Heart right ventricle (tissue), 16 donors: ENCODE measurements at places on chromosomes 12 and 14. TPM values are rescaled to one million over a fixed set of nuclear protein-coding genes. Genes with fewer than 3 reads are reported as not detected.

DNA sequence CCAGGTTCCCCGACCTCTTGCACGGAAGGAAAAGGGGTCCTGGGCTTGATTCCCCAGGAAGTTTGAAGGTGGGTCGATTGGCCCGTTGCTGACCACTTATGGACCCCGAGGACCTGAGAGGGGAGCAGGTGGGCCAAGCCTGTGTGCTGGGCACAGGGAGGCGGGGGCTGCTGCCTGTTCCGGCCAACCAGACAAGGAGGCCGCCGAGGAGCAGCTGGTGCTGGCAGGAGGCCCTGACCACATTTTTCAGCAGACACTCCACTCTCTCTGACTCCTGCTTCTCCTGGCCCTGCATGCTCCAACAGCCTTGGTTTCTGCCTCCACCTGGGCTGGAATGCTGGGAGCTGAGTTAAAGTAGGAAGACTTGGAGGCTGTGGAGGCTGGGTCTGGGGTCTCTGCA, 42.8 kb downstream of the NOS1 start:
- no peak overlapping the region for H3K27ac ChIP-seq
- H3K27me3 ChIP-seq = peaks cover 3% of the 10 kb centered on the region
- H3K36me3 ChIP-seq = no peaks in the 10 kb centered on the region

Gene KHNYN
- total RNA-seq = 16.3 TPM

DNA sequence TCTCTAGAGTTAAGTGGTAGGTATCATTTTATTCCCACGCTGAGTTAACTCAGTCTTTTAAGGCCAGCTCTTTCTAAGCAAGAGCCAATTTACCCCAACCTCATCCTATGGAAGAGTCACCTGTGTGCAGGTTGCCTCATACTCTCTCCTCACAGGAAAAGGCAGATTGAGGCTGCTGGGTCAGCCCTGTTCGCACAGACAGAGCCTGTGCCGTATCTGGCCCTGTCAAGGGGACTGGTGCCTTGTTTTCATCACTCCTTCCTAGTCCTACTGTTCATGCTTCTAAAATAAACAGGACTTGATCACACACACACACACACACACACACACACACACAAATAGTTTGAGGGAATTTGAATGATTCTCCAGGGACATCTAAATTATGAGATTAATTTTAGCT, 285.0 kb downstream of the SLC6A15 start:
- H3K27ac ChIP-seq = no peak overlapping the region
- H3K4me3 ChIP-seq = no peak overlapping the region
- DNase-seq = no peak
- H3K27me3 ChIP-seq = no peaks in the 10 kb centered on the region
- no peaks in the 10 kb centered on the region for H3K36me3 ChIP-seq

Gene CCER1
- not detected for total RNA-seq

Gene FBXW8
- 7.5 TPM for total RNA-seq

GRCh38 chr12:109731231-109731731, 17.7 kb downstream of the FAM222A start:
- no peaks in the 10 kb centered on the region for H3K27me3 ChIP-seq
- H3K27ac ChIP-seq = no peak overlapping the region
- DNase-seq = no peak

DNA sequence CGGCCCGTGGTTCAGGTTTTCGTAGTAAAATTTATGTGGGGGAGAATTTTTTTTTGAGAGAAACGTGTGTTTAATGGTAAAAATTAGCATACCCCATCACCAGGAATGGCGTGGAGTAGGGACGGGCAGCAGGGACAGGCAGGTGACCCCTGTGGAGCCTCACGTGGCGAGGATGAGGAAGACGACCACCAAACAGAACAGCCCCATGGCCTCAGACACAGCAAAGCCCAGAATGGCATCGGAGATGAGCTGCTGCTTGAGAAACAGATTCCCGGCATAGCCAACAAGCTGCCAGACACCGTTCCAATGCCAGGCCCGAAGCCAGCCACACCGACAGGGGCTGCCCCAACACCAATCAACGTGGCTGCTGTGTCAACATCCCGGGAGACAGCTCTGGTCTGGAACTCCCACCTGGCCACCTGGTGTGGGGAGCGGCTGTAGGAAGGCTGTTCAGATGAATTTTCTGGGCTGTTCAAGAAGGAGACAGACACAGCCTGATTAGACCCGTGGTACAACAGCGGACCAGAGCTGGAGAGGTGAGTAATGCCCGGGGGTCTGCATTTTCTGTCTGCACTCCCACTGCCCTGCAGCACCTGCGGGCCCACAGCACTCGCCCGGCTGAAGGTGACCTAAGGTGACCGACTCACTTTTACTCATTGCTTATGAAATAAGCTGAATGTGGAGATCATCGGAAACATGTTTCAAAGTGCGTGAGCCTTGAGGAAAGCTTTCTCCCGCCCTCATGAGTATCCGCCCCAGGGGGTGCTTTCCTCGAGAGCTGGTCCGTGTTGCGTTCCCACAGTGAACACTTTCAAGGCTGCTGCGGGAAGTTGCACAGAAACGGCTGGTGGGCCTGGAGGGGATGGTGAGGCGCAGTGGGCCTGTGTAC, 10.6 kb downstream of the TMEM121 start:
- H3K27me3 ChIP-seq = peaks cover 23% of the 10 kb centered on the region
- H3K4me3 ChIP-seq = no peak overlapping the region
- no peaks in the 10 kb centered on the region for H3K36me3 ChIP-seq
- no peak for DNase-seq
- no peak overlapping the region for H3K27ac ChIP-seq

Gene CEBPE
- total RNA-seq = not detected

- peak overlapping the region; percentile 42 for H3K27ac ChIP-seq
- peaks cover 8% of the 10 kb centered on the region for H3K4me1 ChIP-seq
- no peaks in the 10 kb centered on the region for H3K36me3 ChIP-seq
- no peak for DNase-seq
Measured at GRCh38 chr14:30227436-30227835, 299.8 kb upstream of the PRKD1 start.

- no peak for DNase-seq
- H3K27ac ChIP-seq = no peak overlapping the region
- no peaks in the 10 kb centered on the region for H3K4me1 ChIP-seq
- H3K4me3 ChIP-seq = no peak overlapping the region
Measured at GRCh38 chr14:62031504-62031903, 269.3 kb downstream of the SNAPC1 start.

DNA sequence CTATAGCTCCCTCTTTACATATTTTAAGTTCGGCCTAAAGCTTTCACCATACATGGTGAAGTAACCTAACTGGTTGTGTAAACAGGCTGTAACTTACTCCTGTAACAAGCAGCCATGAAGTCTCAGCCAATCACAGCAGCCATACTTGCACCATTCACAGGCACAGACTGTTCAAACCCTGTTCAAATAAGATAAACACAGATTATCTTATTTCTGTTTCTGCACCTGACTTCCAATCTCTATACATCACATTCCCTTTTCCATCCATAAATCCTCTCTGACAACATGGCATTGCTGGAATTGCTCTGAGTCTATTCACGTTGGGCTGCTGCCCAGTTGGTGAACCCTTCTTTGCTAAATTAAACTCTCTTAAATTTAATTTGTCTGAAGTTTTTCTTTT, 34.5 kb upstream of the ARID2 start:
- H3K4me1 ChIP-seq = no peaks in the 10 kb centered on the region
- no peak overlapping the region for H3K27ac ChIP-seq
- no peaks in the 10 kb centered on the region for H3K36me3 ChIP-seq
- H3K27me3 ChIP-seq = no peaks in the 10 kb centered on the region
- no peak for DNase-seq

DNA sequence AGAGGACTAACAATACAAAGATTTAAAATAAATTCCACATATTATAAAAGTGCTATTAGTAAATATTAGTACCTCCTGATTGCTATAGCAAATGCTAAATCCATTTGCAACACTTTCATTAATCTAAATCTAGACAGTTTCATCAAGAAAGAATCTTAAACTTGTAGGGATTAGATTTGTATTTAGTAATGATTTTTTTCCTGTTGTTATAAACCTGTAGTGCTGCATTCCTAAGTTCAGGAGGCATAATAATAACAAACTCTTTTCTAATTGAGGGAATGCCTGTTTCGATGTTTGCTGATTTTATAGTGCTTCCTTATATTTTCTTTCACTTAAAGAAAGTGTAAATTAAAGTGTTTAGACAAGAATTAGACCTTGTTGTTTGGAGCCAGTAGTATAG, 166.1 kb downstream of the FOXA1 start:
- H3K27ac ChIP-seq = no peak overlapping the region
- no peak for DNase-seq
- H3K4me1 ChIP-seq = no peaks in the 10 kb centered on the region
- no peaks in the 10 kb centered on the region for H3K36me3 ChIP-seq
- no peak overlapping the region for H3K4me3 ChIP-seq

- no peaks in the 10 kb centered on the region for H3K36me3 ChIP-seq
- no peak overlapping the region for H3K4me3 ChIP-seq
Measured at GRCh38 chr14:104942586-104942985, 17.9 kb downstream of the PLD4 start.

DNA sequence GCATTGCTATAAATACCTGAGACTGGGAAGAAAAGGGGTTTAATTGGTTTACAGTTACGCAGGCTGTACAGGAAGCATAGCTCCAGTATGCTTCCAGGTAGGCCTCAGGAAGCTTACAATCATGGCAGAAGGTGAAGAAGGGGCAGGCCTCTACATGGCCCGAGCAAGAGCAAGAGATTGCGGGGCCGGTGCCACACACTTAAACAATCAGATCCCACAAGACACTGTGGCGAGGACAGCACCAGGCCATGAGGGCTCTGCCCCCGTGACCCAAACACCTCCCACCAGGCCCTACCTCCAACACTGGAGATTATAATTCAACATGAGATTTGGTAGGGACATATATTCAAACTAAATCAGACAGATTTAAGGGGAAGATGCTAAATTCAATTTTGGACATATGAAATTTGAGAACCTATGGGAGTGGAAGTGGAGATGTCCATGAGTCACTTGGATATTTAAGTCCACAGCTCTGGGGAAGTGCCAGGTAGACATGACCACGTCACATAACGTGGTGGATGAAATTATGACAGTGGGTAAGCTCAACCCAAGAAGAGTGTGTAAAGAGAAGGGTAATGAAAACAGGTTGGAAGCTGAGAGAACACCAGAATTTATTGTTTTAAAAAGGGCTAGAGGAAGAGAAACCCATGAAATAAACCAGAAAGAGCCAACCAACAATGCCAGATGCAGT, 1.5 kb upstream of the LTA4H start:
- H3K27me3 ChIP-seq = no peaks in the 10 kb centered on the region
- H3K4me3 ChIP-seq = no peak overlapping the region
- no peak for DNase-seq
- peaks cover 19% of the 10 kb centered on the region for H3K4me1 ChIP-seq
- no peaks in the 10 kb centered on the region for H3K36me3 ChIP-seq
- H3K27ac ChIP-seq = no peak overlapping the region

DNA sequence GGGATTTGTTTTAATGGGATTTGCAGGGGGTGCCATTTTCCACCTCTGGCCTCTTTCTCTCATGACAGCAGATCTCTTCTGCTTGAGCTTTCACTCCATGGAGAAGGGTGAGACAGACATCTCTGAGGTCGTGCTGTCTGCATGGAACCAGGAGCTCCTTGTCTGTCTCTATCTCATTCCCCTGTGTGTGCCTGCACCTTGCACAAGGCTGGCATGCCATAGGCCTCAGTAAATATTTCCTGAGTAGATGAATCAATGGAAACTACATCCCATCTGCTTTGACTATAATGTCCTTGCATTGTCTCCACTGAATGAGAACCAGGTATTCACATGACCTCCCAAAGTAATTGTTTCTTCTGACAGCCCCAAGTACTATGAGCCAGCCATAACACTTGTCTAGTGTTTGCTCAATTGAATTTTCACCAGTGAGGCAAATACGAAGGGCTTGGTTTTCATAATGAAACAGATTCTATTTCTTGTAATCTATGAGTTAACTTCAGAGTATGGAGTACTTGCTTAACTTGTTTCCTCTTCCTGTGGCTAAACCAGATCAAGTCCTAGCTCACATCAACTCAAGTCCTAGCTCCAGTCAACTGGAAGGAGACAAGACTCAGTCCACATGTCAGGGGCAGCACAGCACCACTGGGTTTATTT, 32.3 kb downstream of the KCNK13 start:
- H3K27ac ChIP-seq = no peak overlapping the region
- no peak overlapping the region for H3K4me3 ChIP-seq
- no peaks in the 10 kb centered on the region for H3K27me3 ChIP-seq
- H3K4me1 ChIP-seq = peaks cover 4% of the 10 kb centered on the region
- H3K36me3 ChIP-seq = no peaks in the 10 kb centered on the region

- H3K36me3 ChIP-seq = no peaks in the 10 kb centered on the region
- peaks cover 7% of the 10 kb centered on the region for H3K27me3 ChIP-seq
- no peak overlapping the region for H3K4me3 ChIP-seq
- no peaks in the 10 kb centered on the region for H3K4me1 ChIP-seq
- no peak for DNase-seq
- H3K27ac ChIP-seq = no peak overlapping the region
Measured at GRCh38 chr12:120397824-120398540, 29.0 kb upstream of the MSI1 start.

Gene BICDL1
- 0.42 TPM for total RNA-seq

- no peak for DNase-seq
- no peak overlapping the region for H3K27ac ChIP-seq
- no peaks in the 10 kb centered on the region for H3K36me3 ChIP-seq
- H3K27me3 ChIP-seq = no peaks in the 10 kb centered on the region
- no peaks in the 10 kb centered on the region for H3K4me1 ChIP-seq
Measured at GRCh38 chr14:52175982-52176502, 91.5 kb upstream of the PTGDR start.

- no peak for DNase-seq
- H3K36me3 ChIP-seq = no peaks in the 10 kb centered on the region
- no peaks in the 10 kb centered on the region for H3K4me1 ChIP-seq
- H3K4me3 ChIP-seq = no peak overlapping the region
Measured at GRCh38 chr12:122955156-122955555, 11.1 kb downstream of the ABCB9 start.

DNA sequence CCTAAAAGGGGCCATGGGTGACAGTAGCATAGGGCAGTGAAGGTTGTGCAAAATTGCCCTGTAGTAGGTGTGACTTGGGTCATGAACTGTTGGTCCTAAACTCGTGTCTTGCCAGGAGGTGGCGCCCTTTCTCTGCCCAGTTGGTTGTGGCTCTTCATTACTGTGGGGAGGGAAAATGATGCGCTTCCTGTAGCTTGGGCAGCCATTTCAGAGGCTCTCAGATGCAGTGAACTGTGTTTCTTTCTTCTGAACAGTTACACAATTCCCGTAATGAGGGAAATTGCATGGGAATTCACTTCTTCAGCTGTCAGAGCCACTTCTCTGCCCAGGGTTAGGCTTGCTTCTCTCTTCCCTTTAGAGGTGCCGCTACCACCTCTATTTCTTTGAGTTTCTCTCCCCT, 148.1 kb upstream of the NRXN3 start:
- H3K27me3 ChIP-seq = peaks cover 9% of the 10 kb centered on the region
- no peak overlapping the region for H3K4me3 ChIP-seq
- DNase-seq = peak; percentile 42
- H3K27ac ChIP-seq = no peak overlapping the region
- no peaks in the 10 kb centered on the region for H3K4me1 ChIP-seq
- no peaks in the 10 kb centered on the region for H3K36me3 ChIP-seq

Gene NUAK1
- total RNA-seq = 38.5 TPM

- H3K27me3 ChIP-seq = no peaks in the 10 kb centered on the region
- H3K27ac ChIP-seq = no peak overlapping the region
- no peak for DNase-seq
- no peaks in the 10 kb centered on the region for H3K36me3 ChIP-seq
- H3K4me1 ChIP-seq = no peaks in the 10 kb centered on the region
Measured at GRCh38 chr14:78075033-78075432, 95.1 kb upstream of the NRXN3 start.

Gene JDP2
- total RNA-seq = 12.3 TPM
